ENCODE measurements at places on chromosomes 1 and 21.

DNA sequence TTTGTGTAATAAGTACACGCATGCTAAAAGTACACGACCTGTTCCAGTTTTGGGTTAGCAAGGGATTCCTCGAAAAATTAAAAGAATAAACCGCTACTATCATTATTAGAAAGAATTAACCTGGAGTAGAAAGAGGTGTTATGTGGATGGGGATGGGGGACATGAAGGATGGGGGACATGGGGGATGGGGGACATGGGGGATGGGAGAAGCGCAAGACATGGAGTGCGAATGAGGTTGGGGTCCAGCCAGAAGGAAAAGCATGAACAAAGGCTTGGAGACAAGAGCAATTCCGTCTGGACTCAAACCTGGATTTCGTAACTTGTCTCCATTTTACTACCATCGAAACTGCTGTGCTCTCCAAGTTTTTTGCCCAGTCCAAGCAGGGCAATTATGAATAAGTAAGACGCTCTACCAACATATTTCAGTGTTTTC is 591 bp upstream of the KDM1A start:
- DNase-seq, result no peak

GRCh38 chr1:7152655-7153054 is 367.4 kb downstream of the CAMTA1 start:
- no peak for DNase-seq

GRCh38 chr1:219810451-219810850 is 117.9 kb downstream of the SLC30A10 start:
- no peak for DNase-seq

DNA sequence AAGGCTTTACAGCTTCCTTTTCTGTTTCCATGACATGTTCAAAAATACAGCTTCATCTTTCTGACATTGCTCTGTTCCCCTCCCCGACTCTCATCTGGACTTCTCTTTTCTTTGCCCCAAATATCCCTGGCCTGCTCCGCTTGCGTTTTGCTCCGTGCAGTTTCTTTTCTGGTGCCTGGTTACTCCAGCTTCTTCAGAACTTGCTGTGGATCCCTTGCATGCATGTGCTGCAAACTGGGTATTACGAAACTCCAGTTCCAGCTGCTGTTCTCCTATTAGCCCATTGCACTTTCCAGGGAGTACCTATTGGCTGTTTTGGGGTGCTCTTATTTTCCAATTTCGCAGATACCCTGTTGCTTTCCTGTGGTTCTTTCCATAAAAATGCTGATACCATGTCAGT is 9.9 kb upstream of the NDC1 start:
- no peak for DNase-seq

DNA sequence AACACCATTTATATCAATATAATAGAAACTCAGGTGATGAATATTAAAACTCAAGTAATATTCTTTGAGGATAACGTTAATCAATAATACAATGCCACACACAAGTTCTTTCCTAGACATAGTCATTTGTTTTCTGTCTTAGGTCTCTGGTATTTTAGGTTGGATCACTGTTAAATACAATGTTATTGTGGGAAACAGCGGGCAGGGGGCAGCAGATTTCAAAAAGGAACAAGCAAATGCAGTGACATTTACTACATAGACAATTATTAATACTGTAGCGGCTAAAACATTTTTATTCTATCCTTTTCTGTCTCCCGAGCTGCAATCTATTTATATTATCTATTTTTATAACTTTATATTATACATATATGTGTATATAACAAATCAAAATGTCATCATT is 186.4 kb upstream of the ZNHIT6 start:
- DNase-seq, result peak; percentile 2

- DNase-seq, result no peak
These were observed 1372.9 kb upstream of the ADGRL2 start for GRCh38 chr1:80427881-80428280.

- no peak for DNase-seq
These were observed 56.4 kb downstream of the SLC45A1 start for GRCh38 chr1:8374356-8374755.

GRCh38 chr1:226870401-226871279 is at the start of gene PSEN2:
PSEN2 (plus strand) TSS chr1:226870616; CDS start chr1:226881908, 11,292 bp downstream.
- DNase-seq, result peak; percentile 56

DNA sequence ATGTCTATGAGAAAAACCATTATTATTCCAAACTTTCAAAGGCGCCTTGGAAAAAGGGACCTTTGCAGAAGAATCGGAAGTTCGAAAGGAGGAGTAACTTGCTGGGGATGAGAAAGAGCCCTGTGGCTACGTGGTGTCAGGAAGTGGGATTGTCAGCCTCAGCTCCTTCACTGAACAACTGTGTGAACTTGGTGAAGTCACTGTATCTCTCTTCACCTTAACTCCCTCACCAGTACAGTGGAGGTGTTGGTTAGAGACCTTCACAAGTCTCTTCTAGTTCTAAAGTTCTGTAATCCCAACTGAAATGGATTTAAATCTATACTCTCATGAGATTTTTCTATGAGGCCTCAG is 285.6 kb downstream of the CACNA1E start:
- DNase-seq, result no peak

- no peak for DNase-seq
These were observed 426.6 kb downstream of the DUSP10 start for GRCh38 chr1:221315330-221315729.

- no peak for DNase-seq
These were observed 1.4 kb downstream of the NHLH1 start for GRCh38 chr1:160367934-160368923.

- DNase-seq, result no peak
These were observed 75.8 kb downstream of the CTH start for GRCh38 chr1:70486676-70487458.

DNA sequence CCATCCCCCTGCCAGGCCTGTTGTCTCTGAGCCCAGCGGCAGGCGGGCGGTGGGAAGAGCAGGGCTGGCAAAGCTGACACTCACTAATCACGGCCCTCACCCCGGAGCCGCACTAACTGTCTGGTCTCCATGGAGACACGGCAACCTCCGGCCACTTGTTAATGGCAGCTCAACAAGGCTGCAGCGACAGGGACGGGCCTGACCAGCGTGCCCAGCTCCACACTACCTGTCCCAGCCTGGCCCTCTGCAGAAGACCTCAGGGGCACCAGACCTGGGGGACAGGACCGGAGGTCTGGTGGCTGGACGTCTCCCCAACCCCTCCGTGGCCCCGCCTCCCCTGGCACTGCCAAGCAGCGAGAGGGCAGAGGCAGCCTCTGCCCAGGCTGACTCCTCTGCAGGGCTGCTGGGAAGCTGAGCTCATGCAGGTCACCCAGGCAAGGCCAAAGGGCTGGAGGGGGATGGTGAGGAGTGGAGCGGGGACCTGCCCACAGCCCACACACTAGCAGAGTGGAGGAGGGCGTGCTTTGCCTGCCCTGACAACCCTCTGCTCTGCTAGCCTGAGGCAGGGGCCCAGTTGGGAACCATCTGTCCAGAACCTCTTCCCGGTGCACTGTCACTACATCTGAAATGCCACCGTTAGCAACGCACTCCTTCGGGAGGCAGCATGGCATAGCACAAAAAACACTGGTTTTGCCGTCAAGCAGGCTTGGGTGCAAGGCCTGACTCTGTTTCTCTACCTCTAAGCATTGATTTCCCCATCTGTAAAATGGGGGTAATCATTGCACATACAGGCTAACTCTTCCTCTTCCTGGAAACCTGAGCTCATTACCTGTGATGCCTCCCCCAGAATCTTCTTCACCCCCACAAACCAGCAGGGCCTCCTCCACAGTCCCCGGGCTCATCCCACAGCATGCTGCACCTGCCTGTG is 29.6 kb upstream of the WASF2 start:
- DNase-seq, result no peak

DNA sequence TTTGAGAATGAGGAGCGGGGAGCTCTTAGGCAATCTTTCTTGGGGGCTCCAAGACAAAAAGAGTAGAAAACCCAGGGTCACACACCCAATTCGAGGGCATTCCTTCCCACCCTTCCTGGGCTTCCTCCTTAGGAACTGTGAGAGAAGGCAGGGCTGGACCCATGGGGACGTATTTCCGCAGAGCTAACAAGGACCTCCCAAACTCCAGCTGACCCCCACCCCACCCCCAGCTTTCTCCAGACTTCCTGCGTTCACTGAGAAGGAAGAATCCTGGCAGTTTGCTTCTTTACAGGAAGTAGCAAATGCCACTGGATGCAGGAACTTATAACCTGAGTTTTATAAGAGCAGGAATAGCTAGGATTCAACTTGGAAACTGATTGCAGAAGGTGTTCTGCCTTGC is 2.7 kb upstream of the LHX9 start:
- DNase-seq, result no peak

GRCh38 chr21:42493109-42494060 is 2.6 kb downstream of the RSPH1 start:
- no peak for DNase-seq

- no peak for DNase-seq
These were observed 138.9 kb downstream of the ACTL8 start for GRCh38 chr1:17893891-17894631.

DNA sequence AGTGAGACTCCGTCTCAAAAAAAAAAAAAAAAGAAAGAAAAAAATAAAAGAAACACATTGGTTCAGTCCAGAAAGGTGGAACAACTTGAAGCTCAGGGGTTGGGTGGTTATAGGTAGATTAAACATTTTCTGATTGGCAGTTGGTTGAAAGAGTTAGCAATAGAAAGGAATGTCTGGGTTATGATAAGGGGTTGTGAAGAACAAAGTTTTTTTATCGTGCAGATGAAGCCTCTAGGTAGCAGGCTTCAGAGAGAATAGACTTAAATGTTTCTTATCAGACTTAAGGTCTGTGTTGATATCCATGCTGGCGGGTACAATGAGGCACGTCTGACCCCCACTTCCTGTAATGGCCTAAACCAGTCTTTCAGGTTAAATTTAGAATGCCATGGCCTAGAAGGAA is 45.0 kb upstream of the PDE9A start:
- no peak for DNase-seq

GRCh38 chr1:69139007-69139406 is 428.7 kb upstream of the LRRC7 start:
- DNase-seq, result no peak

- DNase-seq, result no peak
These were observed 3.9 kb upstream of the IL10 start for GRCh38 chr1:206776229-206776628.

GRCh38 chr1:15296585-15297321 is 49.7 kb downstream of the FHAD1 start:
- DNase-seq, result peak; percentile 13

DNA sequence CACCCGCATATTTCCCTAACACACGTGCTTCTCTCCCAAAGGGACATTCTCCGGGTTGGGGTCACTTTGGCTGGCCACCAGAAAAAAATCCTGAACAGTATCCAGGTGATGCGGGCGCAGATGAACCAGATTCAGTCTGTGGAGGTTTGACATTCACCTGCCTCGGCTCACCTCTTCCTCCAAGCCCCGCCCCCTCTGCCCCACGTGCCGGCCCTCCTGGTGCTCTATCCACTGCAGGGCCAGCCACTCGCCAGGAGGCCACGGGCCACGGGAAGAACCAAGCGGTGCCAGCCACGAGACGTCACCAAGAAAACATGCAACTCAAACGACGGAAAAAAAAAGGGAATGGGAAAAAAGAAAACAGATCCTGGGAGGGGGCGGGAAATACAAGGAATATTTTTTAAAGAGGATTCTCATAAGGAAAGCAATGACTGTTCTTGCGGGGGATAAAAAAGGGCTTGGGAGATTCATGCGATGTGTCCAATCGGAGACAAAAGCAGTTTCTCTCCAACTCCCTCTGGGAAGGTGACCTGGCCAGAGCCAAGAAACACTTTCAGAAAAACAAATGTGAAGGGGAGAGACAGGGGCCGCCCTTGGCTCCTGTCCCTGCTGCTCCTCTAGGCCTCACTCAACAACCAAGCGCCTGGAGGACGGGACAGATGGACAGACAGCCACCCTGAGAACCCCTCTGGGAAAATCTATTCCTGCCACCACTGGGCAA is 59.1 kb downstream of the LACTBL1 start:
- no peak for DNase-seq

DNA sequence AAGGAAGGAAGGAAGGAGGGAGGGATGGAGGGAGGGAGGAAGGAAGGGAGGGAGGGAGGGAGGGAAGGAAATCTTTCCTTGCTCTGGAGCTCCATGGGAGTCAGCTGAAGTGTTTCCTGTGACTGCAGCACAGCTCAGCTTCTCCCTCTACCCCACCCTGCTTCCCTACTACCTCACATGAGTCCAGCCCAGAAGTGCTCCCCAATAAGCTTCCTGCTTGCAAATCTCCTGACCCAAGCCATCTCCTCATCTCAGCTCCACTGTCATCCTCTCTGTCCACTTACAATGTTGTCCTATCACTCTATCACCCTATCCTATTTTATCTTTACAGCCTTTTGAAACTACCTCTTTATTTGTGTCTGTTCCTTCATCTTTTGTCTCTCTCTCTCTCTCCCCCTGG is 52.9 kb upstream of the SSBP3 start:
- no peak for DNase-seq

DNA sequence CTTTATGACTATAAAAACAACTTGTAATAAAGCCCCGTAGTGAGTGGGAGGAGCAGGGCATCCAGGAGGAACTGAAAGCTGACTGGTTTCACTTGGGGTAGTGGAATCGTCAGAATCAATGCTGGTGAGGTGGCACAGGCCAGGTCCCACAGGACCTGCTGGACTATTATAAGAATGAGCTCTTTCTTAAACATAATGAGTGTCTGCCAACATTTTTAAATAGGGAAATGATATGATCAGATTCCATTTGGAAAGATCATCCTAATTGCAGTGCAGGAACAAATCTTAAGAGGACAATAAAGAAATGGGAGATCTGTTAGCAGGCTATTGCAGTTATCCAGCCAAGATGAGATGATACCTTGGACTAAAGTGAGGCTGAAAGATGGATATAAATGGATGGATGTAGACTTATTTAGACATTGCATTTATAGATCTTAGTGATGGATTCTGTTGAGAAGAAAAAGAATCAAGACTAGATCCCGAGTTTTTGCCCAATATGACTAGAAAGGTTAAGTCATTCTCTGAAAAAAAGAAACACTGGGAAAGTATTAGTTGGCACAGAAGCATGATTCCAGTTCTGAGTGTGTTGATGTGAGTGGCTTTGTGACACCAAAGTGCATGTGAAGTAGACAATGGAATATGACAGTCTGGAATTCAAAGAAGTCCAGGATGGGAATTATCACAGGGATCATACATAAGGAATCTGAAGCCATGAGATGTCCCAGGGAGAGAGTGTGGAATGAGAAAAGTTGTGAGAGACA is 153.3 kb upstream of the SGIP1 start:
- DNase-seq, result no peak

DNA sequence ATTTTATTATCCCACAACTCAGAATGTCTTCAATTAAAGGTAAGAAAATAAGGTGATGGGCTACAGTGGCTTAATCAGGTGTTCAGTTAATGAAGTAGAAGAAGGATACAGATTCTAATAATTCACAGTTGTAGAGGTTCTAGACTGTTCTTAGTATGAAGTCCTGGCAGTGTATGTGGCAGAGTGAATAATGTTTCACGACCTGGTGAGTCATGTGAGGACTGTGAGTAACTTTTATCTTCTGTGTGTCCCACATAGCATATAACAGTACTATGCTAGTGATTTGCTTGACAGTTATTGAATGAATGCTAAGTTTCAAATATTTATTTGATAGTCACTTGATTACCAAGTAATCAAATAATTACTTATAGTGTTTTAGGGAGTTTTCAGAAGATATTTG is 20.0 kb downstream of the SLC16A4 start:
- peak; percentile 13 for DNase-seq

- DNase-seq, result no peak
These were observed 524.4 kb downstream of the PTPRC start for GRCh38 chr1:199163267-199163666.

- DNase-seq, result no peak
These were observed 17.5 kb upstream of the TFF3 start for GRCh38 chr21:42332557-42333317.

GRCh38 chr1:227742738-227743715 is 7.8 kb downstream of the SNAP47 start:
- no peak for DNase-seq

Data from CD4-positive, alpha-beta T cell treated with Interleukin-15 for 4 hours (primary cell).